Stimulated activated CD8-positive, alpha-beta memory T cell treated with anti-CD3 and anti-CD28 coated beads, Interleukin-7, amount 100 ng/mL, for 24 hours (primary cell): ENCODE measurements at places on chromosomes 7 and 10.

DNA sequence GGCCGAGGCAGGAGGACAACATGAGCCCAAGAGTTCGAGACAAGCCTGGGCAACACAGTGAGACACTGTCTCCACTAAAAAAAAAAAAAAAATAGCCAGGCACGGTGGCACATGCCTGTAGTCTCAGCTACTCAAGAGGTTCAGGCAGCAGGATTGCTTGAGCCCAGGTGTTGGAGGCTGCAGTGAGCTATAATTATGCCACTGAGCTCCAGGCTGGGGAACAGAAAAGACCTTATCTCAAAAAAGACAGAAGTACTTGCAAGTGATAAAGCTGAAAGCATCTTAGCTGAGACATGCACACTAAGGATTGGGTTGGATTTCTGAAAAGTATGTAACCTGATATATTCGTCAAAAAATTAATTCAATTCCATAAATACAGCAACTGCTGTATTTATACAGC lies 68.4 kb downstream of the PPP1R3C start:
- DNase-seq: no peak

GRCh38 chr10:22027364-22028238 lies 24.1 kb upstream of the DNAJC1 start:
- no peak for DNase-seq

GRCh38 chr7:2384354-2385243 lies 18.8 kb upstream of the CHST12 start:
- DNase-seq: no peak

DNA sequence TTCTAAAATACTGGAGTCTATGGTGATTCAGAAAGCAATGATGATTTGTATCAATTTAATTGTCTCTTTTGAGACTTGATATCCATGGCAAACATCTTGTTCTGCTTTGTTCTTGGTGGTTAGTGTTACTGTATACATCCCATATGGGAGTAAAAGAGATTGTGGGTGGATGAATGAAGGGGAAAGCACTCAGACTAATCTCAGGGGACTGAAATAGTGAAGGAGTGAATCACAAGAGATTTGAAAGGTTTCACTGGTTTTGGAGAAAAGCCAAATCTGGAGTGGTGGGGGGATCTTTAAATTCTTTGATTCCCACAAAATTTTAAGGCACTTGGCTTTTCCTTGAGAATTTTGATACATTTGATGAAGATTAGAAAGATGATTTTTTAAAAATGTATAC lies 369.4 kb downstream of the INHBA start:
- no peak for DNase-seq

DNA sequence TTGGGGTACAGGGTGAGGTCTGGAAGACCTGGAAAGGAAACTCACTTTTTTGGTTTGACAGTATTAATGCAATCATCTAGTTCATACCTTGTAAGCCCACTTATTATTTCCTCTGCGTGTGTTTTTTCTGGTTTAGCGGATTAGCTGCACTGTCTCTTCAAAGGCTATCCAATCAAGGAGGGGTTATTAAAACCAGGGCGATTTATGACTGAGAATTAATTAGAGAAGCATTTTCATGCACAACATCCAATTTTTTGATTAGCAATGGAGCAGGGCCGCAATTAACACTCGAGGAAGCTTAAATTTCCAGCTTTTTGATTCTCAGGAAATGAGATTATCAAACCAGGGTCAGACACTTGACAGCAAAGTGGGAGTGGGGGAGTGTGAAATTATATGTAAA lies 248.9 kb downstream of the EXOC4 start:
- no peak for DNase-seq

DNA sequence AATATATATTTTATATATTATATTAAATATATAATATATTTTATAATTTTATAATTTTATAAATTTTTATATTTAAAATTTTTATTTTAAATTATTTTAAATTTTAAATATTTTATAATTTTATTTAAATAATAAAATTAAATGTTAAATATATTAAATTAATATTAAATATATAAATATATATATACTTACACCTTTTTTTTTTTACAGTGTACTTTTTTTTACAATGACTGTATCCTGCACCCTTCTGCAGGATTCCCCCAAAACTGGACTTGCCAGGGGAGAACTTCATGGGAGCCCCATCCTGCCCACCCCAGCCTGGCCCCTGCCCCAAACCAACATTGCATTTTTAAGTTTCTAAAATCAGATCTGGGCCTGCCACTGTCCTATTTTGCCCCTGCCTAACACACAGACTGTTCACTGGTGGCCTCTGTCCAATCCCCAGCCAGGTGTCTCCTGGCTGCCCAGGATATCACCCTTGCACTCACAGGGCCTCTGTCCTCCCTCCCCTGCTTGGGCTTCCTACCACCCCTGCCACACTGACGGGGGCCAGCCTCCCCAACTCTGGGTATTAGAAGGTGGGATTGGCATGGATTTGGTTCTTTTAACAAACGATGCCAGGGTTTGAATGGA lies 138.0 kb downstream of the ADCY1 start:
- DNase-seq: no peak

- DNase-seq: no peak
Observed at GRCh38 chr7:14389181-14389591, 399.7 kb upstream of the ETV1 start.

GRCh38 chr7:143901332-143901667 lies 676 bp downstream of the TCAF1 start:
- DNase-seq: no peak

GRCh38 chr7:106199813-106200364 lies 84.9 kb downstream of the NAMPT start:
- DNase-seq: no peak

- no peak for DNase-seq
Observed at GRCh38 chr10:44619975-44620374, 235.1 kb upstream of the CXCL12 start.

GRCh38 chr7:146591976-146592375 lies 475.4 kb downstream of the CNTNAP2 start:
- DNase-seq: no peak

DNA sequence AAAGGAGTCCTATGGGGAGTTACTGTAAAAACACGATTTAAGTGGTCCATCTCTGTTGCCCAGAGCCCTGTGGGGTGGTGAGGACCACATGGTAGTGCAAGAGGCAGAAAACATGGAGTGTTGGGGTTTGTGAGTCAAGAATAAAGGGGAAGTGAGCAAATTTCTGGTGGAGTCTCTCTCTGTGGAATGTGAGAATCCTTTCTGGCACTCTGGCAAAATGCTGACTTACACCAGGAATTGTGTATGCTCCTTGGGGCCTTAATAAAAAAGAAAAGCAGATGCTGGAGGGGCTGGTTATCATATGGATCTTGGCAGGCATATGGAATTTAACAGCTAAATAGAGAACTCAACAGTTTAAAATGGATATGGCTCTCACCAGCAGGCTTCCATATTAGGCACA lies 486.0 kb downstream of the TNS3 start:
- no peak for DNase-seq

- DNase-seq: peak; percentile 18
Observed at GRCh38 chr7:92717993-92718716, 118.2 kb downstream of the CDK6 start.

GRCh38 chr10:80458638-80459037 lies 4.5 kb downstream of the TSPAN14 start:
- no peak for DNase-seq

DNA sequence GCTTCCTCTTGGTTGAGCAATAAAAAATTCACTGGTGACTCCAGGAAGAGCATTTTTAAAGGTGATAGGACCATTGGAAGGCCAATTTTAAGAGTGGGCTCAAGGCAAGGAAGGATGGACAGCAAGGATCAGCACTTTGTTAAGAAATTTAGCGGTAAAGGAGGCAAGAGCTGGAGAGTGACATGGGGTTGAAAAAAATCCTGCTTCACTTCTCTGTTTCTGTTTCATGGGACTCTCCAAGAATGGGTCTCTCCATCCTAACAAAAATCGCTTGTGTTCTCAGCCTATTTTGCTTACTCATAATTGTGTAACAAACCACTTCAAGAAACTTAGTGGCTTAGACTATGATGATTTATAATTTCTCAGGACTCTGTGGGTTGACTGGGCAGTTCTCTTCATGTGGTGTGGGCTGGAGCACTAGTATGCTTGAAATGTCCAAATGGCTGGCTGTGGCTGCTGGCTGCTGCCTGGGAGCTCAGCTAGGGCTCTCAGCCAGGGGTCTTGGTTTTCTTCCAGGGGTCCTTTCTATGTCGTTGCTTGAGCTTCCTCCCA lies 59.8 kb upstream of the ZNRF2 start:
- DNase-seq: no peak

DNA sequence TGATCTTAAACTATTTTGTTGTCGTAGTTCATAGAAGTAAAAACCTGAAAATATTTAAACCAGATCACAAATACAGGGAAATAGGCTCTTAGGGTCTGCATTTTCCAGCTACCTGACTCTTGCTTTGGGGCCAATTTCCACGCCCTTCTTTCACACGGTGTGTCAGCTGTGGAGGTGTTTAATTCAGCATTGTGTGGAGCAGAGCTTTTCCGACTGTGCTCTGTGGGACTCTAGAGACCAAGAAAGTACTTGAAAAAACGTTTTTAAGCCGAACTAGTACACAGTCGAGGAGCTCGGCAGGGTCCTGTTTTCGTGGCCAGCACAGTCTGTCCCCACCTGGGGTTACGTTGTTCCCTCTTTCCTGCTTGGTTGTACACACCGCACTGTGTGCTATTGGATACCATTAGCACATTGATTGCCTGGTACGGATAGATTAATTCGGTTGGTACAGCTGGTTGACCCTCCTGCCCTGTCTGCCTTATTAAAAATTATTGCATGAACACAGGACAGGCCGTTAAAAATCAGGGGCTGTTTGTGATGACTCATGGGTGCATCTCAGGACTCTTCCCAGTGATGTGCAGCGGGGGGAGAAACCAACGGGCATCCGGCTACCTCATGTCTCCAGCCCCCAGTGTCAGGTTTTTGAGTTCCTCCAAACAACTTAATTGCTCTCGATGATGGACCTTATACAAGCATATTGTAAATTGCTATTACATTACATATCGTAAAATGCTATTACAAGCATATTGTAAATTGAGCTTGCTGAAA lies 80.7 kb upstream of the BTBD16 start:
- DNase-seq: no peak

GRCh38 chr7:158392251-158392650 lies 195.4 kb downstream of the PTPRN2 start:
- no peak for DNase-seq

GRCh38 chr7:140122965-140123364 lies 53.8 kb downstream of the KDM7A start:
- DNase-seq: no peak

GRCh38 chr7:2517678-2518507 lies 1.7 kb upstream of the LFNG start:
- DNase-seq: no peak

GRCh38 chr7:125256446-125256845 lies 326.8 kb upstream of the POT1 start:
- DNase-seq: no peak

DNA sequence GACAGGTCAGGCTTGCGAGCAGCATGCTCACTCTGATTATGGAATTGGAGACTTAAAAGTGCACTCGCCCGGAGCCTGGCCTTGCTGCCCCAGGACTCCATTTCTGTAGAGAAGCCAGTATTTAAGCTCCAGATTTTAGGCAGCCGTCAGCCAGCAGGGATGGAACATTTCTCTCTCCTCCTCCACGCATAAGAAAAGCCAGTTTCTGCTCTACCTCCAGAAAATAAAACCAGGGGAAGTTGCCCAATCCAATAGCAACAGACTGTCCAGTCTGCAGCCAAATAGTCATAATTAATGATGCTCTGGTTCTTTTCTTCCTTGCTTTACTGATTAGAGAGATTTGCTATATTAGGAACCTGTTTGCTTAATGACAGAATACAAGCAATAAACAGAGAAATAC lies 203.2 kb downstream of the GFRA1 start:
- no peak for DNase-seq

- no peak for DNase-seq
Observed at GRCh38 chr10:79145517-79146470, 77.0 kb downstream of the ZMIZ1 start.
